HFFc6 (cell line): ENCODE measurements at places on chromosomes 7 and 10. TPM values are rescaled to one million over a fixed set of nuclear protein-coding genes. Genes with fewer than 3 reads are reported as not detected.
A peak's percentile ranks its signal among the peaks of the same experiment; 100 is the strongest.

Gene SLC13A1
- not detected in 2 replicates for total RNA-seq

DNA sequence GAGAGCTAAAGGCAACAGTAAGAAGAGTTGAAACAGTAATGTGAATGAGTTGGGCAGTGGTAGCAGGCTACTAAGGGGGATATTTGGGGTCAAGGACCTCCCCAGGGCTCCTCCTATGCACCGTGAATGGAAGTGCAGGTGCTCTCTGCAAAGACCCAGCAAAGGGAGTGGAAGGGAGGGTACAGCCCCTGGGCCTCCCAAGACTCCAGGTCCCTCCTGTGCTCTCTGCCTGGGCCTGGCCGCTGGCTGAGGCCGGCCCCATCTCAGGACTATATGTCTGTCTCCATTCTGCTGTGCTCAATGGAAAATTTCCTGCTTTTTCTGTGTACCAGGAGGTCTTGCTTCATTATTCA, 372.1 kb upstream of the MKI67 start:
- H3K27me3 ChIP-seq: no peaks in the 10 kb centered on the region; the same call in none of the 2 replicates
- no peak overlapping the region for H3K4me3 ChIP-seq
- no peak for DNase-seq

- H3K4me3 ChIP-seq: peak overlapping the region; percentile 86
- H3K36me3 ChIP-seq: no peaks in the 10 kb centered on the region
Measured at GRCh38 chr10:6050801-6051445, 11.2 kb downstream of the IL2RA start.

Gene ERVW-1
- total RNA-seq: not detected in 3 replicates

- H3K4me3 ChIP-seq: peak within 1 kb of the TSS; percentile 93
- DNase-seq: peak; percentile 60
- peaks cover 1% of the 10 kb centered on the region; the same call in 1 of the 2 replicates for H3K27me3 ChIP-seq
- peaks cover 16% of the 10 kb centered on the region for H3K36me3 ChIP-seq
- peaks cover 55% of the 10 kb centered on the region for H3K4me1 ChIP-seq
Measured at GRCh38 chr10:62373995-62374861, at the start of gene ZNF365. Gene ZNF365 (plus strand): TSS chr10:62374369. CDS start chr10:62376194, 1,825 bp downstream.

Gene FAM13C
- total RNA-seq: not detected in 3 replicates

DNA sequence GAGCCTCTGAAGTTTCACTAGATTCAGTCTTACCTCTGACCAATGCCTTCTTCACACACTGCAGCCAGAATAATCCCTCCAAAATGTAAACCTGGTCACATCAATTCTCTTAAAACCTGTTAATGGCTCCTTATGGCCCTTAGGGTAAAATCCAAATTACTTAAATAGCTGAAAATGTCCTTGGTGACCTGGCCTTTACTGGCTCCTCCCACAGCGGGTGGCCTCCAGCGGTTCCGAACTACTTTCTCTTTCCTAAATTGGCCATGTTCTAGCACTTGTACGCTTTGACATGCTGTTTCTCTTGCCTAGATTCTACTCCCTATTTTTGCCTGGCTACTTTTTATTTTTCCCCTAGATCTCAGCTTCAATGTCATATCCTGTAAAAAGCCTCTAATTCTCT, 36.1 kb downstream of the AGK start:
- DNase-seq: no peak
- peaks cover 37% of the 10 kb centered on the region for H3K4me1 ChIP-seq
- H3K27ac ChIP-seq: peak overlapping the region; percentile 88
- peak overlapping the region; percentile 72 for H3K4me3 ChIP-seq
- H3K36me3 ChIP-seq: peaks cover 22% of the 10 kb centered on the region

GRCh38 chr7:7173956-7174632, 8.2 kb upstream of the C1GALT1 start:
- no peaks in the 10 kb centered on the region for H3K27me3 ChIP-seq
- peaks cover 37% of the 10 kb centered on the region for H3K4me1 ChIP-seq
- H3K27ac ChIP-seq: no peak overlapping the region
- no peak overlapping the region for H3K4me3 ChIP-seq
- peaks cover 58% of the 10 kb centered on the region for H3K36me3 ChIP-seq

Gene ZNF485
- total RNA-seq: 2.3 to 2.9 TPM (median 2.8 TPM) in 3 replicates

DNA sequence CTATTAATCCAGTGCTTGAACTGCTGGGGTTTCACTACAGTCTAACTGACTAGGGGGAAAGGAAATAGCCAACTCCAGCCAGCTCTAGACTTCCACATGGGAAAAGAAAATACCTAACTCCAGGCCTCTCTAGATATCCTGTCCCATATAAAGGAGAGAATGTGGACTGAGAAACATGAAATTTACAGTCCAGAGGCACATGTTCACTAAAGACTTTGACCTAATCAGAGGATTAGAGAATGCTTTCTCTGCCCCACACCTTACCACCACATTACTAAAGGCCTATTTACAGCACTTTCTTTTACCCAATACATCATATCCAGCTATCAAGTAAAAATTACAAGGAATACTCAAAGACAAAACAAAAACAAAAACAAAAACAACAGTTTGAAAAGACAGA, 164.2 kb downstream of the PCLO start:
- DNase-seq: no peak
- no peaks in the 10 kb centered on the region for H3K4me1 ChIP-seq
- no peaks in the 10 kb centered on the region for H3K27me3 ChIP-seq
- H3K4me3 ChIP-seq: no peak overlapping the region

DNA sequence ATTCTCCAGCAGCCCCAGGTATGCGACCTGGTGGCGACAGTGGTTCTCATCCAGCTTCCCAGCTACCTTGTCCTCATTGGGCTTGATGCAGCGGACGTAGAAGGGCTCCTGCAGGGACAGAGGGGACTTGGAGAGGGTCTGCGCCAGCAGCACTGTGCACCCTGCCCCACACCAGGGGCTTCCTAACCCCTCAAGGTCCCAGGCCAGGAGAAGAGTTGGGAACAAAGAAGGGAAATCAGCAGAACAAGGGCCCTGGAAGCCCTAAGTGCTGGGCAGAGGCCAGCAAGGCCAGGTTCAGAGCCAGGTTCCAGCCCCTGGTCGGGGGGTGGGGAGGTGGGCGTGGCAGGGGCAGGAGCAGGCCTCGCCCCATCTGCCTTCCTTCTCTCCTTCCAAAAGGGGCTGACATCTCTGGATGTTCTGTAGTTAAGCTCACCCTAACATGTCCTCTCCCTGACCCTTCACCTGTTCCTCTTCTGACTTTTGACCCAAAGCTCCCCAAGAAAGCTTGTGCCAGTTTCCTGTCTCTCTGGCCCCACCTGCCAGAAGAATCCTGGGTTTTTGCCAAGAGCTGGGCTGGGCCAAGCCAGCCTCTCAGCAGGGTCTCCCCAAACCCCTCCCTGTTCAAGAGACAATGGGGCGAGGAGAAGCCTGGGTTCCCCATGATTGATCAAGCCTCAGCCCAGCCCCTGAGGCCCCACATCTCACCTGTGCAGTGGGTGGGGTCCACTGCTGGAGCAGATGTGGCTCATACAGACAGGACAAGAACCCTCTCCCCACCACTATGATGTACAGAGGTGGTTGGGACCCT, 11.9 kb downstream of the MYO1G start:
- no peak overlapping the region for H3K4me3 ChIP-seq
- H3K36me3 ChIP-seq: no peaks in the 10 kb centered on the region

DNA sequence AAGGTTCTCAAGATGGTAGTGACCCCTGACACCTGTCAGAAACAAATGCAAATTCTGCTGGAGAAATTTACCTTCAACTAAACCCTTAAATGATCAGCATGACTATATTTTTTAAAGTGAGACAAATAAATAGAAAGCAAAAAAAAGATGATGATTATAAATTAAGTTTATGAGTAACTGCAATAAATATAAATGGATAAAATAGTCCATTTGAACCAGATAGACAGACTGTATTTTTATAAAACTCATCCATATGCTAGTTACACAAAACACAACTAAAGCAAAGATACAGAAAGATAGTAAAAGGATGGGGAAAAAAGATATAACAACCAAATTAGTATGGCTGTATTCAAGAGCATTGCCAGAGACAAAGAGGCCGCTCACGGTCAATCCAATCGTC, 5.9 kb downstream of the TMEM176A start:
- H3K36me3 ChIP-seq: no peaks in the 10 kb centered on the region
- no peak overlapping the region for H3K27ac ChIP-seq
- no peak overlapping the region for H3K4me3 ChIP-seq
- no peak for DNase-seq
- H3K27me3 ChIP-seq: peaks cover 6% of the 10 kb centered on the region

- H3K4me3 ChIP-seq: 0 out of 2 replicates have a peak overlapping the region, but pooled peaks have one; percentile 12
- peaks cover 5% of the 10 kb centered on the region for H3K27me3 ChIP-seq
- no peaks in the 10 kb centered on the region; the same call in 1 of the 2 replicates for H3K4me1 ChIP-seq
- H3K36me3 ChIP-seq: no peaks in the 10 kb centered on the region
- H3K27ac ChIP-seq: no peak overlapping the region
- peak; percentile 17 for DNase-seq
Measured at GRCh38 chr7:108592646-108593201, 23.1 kb downstream of the DNAJB9 start.

Gene DNAJC12
- total RNA-seq: 0.31 to 0.33 TPM in 2 of 3 replicates, not detected in the other
